Fibroblast of pulmonary artery (primary cell): ENCODE measurements at places on chromosomes 12 and 14.

DNA sequence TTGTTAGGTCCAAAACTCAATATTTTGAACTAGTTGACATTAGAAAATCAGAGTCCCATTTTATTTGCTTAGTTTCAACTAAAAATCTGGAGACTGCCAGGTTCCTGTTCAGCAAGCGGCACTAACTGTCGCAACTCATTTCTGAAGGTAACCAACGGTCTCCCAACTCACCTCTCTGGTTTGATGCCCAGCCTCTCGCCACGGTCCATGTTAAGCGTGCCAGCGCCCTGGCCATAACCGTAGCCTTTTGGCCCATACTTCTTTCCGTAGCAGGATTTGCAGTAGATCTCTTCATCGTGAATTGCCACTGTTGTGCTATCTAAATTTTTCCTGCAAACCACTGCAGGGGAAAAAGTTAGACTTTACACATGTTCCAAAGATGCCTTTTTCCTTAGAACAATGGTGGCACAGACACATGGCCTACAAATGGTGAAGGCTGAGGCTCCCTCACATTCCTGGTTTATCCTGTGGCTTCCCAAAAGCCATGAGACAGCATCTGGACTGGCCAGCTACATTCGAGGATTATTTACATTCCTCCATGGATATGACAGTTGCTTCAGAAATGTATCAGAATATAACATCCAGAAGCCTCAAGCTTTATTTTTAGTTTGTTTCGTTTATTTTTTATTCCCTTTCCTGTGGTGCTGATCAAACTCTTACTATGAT, 15.7 kb downstream of the CSRP2 start:
- DNase-seq = peak; percentile 43

- DNase-seq = no peak
Measured at GRCh38 chr12:3263939-3264922, 187.1 kb downstream of the TSPAN9 start.

- DNase-seq = peak; percentile 43
Measured at GRCh38 chr12:100267603-100268281, 765 bp downstream of the SCYL2 start.

DNA sequence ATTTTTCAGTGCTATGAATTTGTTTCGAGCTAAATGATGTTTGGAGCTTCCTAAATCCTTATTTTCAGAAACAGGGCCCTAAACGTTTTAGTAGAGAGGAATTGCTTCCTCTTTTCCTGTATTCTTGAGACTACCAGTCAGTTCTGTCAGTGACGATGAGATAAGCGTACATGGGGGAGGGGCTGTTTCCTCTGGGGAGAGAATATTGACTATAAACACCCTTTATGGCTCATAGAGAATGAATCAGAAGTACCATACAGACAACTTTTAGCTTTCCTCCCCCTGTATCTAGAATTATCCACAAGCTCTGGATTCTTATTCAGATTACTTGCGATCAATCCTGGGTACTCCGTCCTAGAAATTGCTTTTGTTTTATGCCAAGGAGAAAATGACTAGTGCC, 5.1 kb downstream of the TBK1 start:
- peak; percentile 39 for DNase-seq

DNA sequence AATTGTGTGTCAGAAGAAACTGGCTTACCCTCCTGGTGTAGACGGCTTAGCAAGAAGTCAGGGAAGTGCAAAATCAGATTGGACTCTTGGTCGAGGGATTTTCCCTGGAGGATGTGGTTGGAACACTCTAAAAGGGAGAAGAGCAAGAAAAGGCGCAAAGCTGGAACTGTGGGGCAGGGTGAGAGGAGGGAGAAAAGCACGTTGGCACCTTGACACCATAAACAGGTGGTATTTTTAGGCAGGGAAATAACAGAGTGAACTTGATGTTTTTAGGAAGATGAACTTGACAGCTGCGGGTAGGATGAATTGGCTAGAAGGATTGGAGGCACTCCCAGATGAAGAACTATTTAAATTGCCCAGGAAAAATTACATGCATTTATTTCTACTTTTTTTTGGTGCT, 67.7 kb downstream of the HCAR2 start:
- DNase-seq = no peak
